GM23248 (cell line): ENCODE measurements at places on chromosomes 4 and X.

- peak; percentile 85 for DNase-seq
These were observed 80.2 kb downstream of the CRMP1 start for GRCh38 chr4:5812506-5813229.

DNA sequence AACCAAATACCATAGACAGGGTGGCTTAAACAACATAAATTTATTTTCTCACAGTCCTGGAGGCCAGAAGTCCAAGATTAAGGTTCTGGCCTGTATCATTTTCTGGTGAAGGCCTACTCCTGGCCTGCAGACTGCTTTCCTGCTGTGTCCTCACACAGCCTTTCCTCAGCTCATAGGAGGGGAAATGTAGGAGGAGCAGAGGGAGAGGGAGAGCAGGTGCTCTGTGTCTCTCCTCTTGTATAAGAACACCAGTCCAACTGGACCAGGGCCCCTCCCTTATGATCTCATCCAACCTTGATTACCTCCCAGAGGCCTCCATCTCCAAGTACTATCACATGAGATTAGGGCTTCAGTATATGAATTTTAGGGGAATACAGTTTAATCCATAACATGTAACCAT lies 34.3 kb downstream of the RAPGEF2 start:
- no peak for DNase-seq

DNA sequence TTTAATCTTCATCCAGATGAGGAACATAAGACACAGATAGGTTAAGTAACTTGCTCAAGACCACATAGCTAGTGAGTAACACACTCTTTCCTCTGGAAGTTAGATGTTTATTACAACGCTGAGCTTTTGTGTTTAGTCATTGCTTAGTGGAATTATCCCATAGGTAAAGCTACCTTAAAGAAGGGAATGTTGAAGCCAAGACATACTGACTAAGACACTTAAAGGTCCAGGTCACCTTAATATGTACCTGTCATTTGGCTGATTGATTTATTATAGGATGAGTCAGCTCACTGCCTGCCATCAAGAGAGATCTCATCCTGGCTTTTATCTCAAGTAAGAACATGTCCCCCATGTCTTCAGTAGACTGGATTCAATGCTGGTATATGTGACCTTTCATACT lies 53.4 kb downstream of the KDR start:
- no peak for DNase-seq

GRCh38 chr4:150217192-150217591 lies 138.9 kb downstream of the DCLK2 start:
- DNase-seq = peak; percentile 89

GRCh38 chr4:102341201-102341600 lies 4.1 kb downstream of the SLC39A8 start:
- no peak for DNase-seq

DNA sequence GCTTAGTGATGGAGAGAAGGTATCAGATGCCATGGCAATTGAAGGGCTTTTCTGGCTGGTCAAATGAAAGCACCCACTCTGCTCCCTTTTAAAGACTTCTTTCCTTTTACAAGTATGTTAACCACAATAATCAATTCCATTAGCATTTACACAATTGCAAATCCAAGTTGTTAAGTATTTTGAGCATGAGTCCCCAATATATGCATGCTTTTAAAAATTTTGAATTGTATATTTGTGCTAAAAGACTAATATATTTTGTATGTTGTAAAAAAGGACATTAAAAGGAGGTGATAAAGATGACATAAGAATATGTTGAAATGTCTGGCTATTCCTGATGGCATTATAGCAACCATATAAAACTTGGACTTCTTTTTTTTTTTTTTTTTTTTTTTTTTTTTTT lies 639.9 kb upstream of the CPEB2 start:
- DNase-seq = no peak

GRCh38 chr4:2935762-2936743 lies 27.2 kb downstream of the NOP14 start:
- DNase-seq = peak; percentile 32

DNA sequence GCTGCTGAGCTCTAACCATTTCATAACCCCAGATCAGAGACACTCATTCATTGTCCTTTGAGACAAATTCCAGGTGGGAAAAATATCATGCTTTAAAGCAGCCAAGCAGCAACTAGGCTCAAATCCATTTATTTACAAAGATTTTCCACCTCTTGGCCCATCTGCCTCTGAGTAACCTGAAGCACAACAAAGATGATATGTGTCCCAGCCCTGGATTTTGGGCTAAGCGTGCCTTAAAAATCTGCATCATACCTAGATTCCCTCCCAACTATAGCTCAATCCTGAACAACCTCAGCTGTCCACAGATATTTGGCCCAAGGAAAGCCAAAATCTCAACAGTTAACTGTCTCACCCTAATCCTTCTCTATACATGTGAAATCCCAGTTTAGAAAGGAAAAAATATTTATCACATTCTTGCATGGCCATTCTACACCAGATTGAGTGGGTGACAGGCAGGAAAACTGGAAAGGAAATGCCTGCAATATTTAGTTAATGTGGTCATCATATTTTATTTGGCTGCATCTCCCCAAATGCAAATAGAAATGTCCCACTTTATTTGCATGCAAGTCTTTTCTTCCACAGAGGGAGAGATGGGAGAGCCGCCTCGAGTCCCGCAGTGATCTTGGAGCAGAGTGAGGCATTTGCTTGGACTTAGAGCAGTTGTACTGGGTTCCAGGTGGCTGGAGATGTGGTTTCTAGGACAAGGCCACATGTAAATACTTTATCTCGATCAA lies 146.4 kb upstream of the EOLA2 start:
- peak; percentile 62 for DNase-seq

- DNase-seq = no peak
These were observed 3.1 kb downstream of the SCML1 start for GRCh38 chrX:17740137-17741122.

GRCh38 chr4:23902222-23902804 lies 12.5 kb upstream of the PPARGC1A start:
- no peak for DNase-seq

GRCh38 chrX:117429501-117429900 lies 687.1 kb downstream of the KLHL13 start:
- DNase-seq = no peak

DNA sequence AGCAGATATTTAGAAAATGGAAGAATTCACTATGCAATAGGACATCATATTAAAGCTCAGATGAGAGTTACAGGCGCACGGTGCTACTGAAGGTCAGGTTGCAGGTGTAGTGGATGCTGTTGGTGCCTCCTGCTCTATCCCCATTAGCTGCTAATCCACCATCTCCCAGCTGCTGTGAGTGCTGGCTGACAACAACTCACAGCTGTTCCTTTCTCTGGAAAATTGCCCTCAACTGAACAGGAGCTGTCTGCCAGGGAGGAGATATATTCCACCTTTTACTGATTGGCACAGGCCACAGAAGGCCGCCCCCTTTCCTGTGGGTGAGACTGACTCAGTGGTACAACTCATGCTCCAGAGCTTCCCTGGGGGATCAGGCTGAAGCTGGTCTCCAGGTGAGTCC lies 48.7 kb downstream of the UCHL1 start:
- no peak for DNase-seq

GRCh38 chrX:28124416-28124815 lies 143.2 kb upstream of the DCAF8L1 start:
- no peak for DNase-seq

DNA sequence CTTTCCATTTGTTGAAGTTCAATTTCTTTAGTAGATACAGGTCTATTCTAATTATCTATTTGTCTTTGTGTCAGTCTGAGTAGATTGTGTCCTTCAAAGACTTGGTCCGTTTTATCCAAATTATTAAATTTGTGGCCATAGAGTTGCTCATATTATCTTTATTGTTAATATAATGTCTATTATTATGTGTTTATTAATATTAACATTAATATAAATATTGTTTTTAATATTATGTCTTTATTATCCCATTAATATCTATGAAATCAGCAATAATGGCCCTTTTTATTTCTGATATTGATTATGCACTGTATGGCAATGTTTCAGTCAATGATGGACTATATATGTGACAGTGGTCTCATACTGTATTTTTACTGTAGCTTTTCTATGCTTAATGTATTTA lies 2067.3 kb upstream of the AGA start:
- DNase-seq = no peak
